ENCODE measurements at places on chromosomes 2 and 18.

DNA sequence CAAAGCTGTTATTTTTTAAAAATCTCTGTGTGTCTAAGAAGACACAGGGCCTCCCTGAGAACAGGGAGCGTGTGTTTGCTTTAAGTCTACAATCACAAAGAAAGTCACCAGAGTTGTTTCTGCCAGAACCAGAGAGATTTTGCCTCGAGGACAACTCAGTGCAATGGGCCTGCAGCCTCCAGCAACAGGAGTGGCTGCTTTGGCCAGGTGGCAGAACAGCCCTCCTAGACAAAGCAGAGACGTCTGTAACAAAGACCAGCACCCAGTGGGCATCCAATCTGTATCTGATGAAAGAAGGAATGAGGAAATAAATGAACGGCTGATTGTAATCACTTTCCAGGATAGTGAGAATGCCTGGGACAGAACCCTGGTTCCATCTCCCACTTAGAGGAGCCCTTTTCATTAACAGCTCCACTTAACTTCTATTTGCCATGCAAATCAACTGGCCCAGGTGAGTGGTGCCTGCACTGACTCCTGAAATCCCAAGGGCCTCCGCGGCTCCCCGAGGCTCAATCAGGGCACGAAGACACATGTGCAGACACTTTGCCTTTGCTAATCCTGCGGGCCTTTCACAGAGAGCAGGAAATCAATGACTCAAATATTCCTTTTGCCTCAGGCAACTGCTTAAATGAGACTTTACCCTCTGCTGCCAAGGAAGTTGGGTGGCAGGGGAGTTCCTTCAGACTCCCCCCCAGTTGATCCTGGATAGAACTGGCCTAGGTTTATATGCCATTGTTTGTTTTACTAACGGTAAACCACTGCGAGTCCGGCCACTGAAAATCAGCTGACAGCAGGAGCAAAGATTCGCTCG is 146.5 kb downstream of the CABLES1 start:
- no peak for DNase-seq

DNA sequence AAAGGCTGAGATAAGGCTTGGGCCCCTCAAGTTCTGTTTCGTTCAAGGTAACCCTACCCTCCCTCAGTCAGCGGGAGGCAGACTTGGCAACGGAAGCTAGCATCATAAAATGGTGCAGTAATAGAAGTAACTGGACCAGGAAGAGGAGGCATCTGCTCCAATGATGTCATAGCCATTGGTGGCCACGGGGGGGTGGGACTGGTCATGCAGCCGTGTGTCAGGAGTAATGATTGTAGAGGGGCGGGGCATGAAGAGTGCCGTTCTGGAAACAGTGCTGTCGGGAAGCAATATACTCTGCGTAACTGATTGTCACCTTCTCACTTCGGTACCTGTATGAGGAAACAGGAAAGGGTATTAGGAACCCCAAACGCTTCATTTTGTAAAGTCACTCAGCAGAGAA is 6.9 kb upstream of the POLR2D start:
- no peak for DNase-seq

DNA sequence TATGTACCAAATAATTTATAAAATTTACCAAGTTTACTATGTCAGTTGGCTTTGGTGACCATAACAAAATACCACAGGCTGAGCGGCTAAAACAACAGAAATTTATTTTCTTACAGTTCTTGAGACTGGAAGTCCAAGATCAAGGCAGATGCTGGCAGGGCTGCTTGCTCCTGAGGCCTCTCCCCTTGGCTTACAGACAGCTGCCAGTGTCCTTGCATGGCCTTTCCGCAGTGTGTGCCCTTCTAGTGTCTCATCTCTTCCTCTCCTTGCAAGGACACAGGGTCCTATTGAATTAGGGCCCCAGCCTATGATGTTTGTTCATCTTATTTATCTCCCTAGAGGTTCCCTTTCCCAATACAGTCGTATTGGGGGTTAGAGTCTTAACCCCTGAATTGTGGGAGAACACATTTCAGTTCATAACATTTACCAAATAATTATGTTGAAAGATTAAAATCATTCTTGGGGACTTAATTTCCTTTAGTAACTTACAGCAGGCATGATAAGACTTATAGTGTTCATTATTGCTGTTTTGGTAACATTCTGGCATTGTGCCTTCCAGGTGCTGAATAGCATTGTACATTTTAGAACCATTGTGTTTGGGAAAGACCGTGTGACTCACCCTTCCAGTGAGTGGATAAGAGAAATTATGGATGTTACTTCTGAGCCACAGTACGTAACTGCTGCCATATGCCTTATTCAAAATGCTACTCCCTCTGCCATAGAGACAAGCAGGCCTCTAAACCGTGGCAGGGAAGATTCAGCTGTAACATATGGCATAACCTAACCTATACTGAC is 317.5 kb downstream of the TMX3 start:
- no peak for DNase-seq

DNA sequence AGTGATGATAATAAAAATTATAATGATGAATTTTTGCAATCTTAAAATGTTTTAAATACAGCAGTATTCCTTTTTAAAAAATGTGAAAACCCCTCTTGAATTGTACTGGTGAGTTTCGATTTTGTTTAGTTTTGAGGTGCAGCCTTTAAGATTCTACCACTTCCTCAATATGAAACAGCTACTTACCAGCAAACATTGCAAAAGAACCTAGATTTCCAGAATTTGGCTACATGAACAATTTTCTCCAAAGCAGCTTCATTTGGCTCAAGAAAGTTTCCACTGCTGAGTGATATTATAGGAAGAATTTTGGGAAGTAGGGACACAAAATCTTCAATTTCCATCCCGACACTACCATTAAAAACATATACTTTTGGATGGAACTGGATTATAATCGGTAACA is 12.0 kb downstream of the TCF4 start:
- DNase-seq = no peak

- no peak for DNase-seq
These were observed 164.1 kb upstream of the ZSWIM2 start for GRCh38 chr2:187013058-187013457.

DNA sequence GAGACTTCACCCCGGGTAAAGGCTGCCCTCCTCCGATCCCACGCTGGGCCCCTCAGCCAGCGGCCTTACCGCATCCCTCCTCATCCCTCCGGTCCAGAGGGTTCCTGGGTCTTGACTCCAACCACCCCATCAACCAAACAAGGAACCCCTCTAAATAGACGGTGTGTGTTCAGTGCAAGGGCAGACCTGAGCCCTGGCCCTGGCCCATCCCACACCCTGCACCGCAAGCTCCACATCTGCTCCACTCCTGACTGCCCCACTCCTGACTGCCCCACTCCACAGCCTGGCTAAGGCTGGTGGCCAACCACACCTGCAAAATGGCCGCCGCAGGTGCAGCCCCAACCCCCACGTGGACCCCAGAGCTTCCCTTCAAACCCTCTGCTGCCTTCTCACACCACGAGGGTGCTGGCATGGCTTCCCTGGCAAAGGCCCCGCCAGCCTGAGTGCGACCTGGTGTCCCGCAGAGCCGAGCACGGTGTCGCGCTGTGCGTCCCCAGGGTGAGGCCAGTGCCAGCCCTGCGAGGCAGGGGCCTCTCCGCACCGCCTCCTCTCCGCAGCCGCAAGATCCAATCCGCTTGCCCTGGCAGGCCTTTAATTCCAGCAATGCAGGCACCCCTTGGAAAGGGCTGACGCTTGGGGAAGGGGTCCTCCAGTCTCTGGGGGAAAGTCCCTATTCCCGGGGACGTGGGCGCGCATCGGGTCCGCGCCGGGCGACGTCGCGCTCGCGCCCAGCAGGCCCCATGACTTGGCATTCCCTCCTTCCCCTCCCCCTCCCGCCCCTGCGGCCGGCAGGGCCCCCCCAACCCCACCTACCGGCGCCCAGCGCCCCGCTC is 1.5 kb downstream of the KIF1A start:
- peak; percentile 23 for DNase-seq

GRCh38 chr18:72899338-72899737 is 31.6 kb upstream of the NETO1 start:
- DNase-seq = no peak

GRCh38 chr2:240447331-240447730 is 11.9 kb downstream of the GPC1 start:
- no peak for DNase-seq

- DNase-seq = no peak
These were observed 27.0 kb upstream of the HK2 start for GRCh38 chr2:74806920-74807319.

GRCh38 chr2:207241198-207241597 is 75.5 kb upstream of the KLF7 start:
- peak; percentile 68 for DNase-seq

- DNase-seq = no peak
These were observed 158.6 kb upstream of the RAB6C start for GRCh38 chr2:129820908-129821307.

GRCh38 chr2:105631922-105632321 is 112.8 kb upstream of the NCK2 start:
- no peak for DNase-seq

GRCh38 chr2:79131687-79132086 is 11.4 kb downstream of the REG1A start:
- DNase-seq = no peak

All from stimulated activated CD8-positive, alpha-beta memory T cell treated with anti-CD3 and anti-CD28 coated beads, Interleukin-4, amount 100 ng/mL, for 48 hours (primary cell).